ENCODE measurements at places on chromosomes 1 and 21.

- DNase-seq = no peak
Measured at GRCh38 chr1:162687870-162688269, 55.6 kb downstream of the DDR2 start.

DNA sequence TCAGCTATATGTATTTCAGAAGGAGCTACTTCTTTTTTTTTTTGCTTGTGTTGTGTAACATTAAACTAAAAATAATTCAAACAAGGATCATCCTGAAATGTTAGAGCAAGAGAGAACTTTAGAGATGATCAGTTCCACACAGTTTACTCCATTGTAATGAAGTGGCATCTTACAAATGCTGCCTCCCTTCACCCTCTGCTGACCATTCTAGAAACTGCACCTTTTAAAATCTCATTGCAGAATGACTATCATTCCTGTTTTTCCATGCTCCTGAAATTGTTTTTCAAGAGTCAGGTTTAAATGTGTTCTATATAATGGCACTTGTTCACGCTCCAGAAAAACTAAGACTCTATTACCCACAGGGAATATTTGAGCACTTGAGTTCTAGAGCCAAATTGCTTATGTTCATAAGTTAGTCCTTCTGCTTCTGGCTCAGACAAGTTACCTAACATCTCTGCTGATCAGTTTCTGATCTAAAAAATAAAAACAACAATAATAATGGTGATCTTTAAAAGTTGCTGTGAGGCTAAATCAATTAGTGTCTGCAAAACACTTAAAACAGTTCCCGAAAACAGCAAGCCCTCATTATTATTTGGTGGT lies 21.5 kb upstream of the SLC44A5 start:
- no peak for DNase-seq

GRCh38 chr21:35102488-35103371 lies 53.6 kb upstream of the RUNX1 start:
- peak; percentile 21 for DNase-seq

DNA sequence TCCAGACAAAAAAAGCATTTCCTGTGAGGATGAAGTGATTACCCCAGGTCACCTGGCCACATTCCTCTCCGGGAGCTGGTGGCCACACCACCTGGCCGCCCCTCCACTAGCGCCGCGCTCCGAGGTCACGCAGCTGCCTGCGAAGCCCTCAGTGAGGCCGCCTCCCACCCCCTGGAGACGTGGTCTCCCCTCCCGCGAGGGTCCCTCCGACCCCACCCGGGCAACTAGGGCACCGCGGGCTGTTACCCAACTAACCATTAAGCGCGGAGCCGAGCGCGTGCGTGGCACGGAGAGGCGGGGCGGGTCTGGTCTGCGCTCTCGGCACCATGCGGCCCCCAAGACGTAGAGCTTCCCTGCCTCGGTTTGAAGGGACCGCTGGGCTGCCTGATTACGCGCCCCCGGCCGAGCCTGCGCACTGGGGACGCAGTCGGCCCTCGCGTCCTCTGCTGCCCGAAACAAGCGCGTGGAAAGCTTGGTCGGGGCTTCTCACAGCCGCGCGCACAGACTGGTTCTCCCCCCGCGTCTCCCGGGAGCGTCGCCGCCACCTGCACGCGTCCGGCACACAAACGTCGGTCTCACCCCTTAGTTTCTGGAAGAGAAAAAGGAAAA lies 106.5 kb downstream of the SLC16A1 start:
- DNase-seq = no peak

GRCh38 chr1:96772972-96773371 lies 51.4 kb downstream of the PTBP2 start:
- DNase-seq = no peak

DNA sequence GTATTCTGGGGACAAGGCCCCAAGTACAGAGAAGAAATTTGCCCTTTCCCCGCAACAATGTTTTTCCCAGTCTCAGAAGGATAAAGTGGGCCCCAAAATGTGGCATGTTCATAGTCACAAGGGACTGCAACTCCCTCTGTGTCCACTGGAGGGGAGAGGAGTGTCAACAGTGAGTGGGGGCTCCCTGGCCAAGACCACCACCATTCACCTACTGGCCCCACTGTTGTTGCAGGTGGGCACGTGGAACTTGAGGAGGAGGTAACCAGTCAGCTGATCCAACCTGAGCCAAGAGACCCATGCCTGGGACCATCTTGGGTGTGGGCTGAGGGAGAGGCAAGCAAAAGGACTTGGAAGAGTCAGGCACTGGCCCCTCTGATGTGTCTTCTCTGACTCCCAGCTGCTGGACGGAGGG lies 777 bp downstream of the NUDT17 start:
- DNase-seq = peak; percentile 25

DNA sequence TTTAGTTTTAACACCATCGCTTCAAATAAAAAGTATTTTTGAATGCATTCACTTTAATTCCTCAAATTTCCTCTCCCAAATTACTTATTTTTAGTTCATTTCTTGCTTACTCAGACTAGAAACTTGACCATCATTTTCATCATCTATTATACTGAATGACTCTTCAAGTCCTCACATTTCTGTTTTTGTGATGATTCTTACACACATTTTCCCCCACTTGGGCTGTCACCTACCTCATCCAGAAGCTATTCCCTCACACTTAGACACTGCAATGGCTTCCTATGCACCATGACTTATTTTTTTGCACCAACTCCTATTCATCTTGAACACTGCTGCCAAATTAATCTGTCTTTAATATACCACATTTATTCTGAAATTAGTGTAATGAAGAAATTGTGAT lies 239.6 kb upstream of the DUSP10 start:
- DNase-seq = no peak

GRCh38 chr21:38346286-38346685 lies 89.5 kb downstream of the KCNJ15 start:
- no peak for DNase-seq

GRCh38 chr1:3772027-3772714 lies 378 bp upstream of the SMIM1 start:
- DNase-seq = peak; percentile 82

- DNase-seq = no peak
Measured at GRCh38 chr1:245304698-245305097, 149.9 kb downstream of the KIF26B start.

GRCh38 chr1:41954533-41954944 lies 35.8 kb upstream of the HIVEP3 start:
- DNase-seq = no peak

- DNase-seq = no peak
Measured at GRCh38 chr1:10253755-10254154, 43.4 kb downstream of the KIF1B start.

DNA sequence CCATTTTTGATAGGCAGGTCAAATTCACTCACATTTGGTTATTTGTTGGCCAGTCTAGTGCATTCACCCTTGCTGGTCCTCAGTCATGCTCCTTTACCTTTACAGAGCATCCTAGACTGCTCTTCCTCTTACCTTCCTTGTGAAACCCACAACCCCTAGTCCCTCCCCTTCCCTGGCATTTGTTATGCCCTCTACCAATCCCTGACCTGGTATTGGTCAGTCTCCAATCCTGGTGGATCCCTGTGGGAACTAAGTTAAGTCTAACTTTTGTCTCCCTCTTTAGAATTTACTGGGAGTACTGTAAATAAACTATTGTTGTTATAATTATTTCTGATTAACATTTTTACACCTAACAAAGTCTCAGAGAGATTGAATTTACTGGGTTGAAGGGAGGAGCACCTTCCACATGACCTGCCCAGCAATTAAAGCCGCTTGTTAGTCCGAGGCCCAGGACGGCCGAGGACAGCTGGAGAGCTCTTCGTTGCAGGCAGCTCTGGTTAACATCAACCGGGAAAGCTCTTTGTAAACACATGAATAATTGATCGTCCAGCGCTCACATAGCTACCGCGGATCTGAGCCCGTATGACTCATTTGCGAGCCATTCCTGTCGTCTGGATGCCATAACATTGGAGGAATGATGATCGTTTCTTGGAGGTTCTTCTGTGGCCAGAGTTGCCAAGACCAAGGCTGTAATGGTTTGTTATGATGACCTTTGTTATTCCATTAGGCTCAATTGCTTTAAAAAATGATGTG lies 31.9 kb downstream of the MTARC1 start:
- DNase-seq = no peak

- no peak for DNase-seq
Measured at GRCh38 chr1:185074307-185074706, 28.9 kb downstream of the RNF2 start.

GRCh38 chr1:14946684-14947238 lies 206.8 kb upstream of the TMEM51 start:
- DNase-seq = no peak

DNA sequence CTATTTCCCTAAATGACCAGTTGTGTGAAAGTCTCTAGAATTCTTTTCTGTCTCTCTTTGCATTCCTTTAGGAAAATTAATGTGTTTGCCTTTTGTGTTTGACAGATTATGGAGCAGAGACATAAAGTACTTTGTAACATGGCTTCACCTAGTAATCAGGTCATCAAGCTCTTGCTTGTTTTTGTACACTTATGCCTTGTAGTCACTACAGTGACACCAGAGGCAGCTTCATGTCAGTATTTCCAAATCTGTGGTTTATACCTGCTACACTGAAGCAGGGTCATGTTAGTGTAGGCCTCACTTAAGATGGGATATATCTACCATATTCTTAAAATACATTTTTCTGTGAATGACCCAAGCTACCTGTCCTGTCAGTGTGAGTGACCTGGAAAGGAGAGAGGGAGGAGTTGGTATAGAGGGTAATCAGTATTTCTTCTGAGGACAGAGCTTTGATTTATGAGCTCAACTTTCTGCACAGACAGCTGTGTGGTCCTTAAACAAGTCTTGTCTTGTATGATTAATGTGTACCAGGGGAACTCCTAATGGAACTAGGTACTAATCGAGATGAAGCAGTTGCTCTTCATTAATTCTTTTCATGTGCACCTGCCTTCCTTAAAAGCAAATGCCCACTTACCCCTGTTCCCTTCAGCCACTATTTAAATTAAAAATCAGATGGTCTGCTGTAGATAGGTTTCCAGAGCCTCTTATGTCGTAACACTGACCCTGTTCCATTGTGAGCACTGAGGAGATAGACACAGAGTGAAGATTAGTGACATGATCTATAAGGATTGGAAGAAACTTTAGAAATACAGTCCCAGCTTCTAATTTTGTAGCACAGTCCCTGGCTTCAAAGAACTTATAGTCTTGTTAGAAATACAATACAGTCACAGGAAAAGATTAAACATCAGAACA lies 45.7 kb downstream of the MACO1 start:
- DNase-seq = no peak

- DNase-seq = no peak
Measured at GRCh38 chr1:54833121-54833520, 32.0 kb upstream of the TTC22 start.

GRCh38 chr1:160539990-160540858 lies 17.2 kb upstream of the SLAMF6 start:
- DNase-seq = peak; percentile 13

- DNase-seq = no peak
Measured at GRCh38 chr21:23008601-23009202, 2010.5 kb downstream of the NCAM2 start.

GRCh38 chr1:35641233-35641866 lies at the start of gene PSMB2:
TSS of gene PSMB2 (minus strand) at chr1:35641526. CDS start at chr1:35641432, 94 bp downstream.
- peak; percentile 98 for DNase-seq

GRCh38 chr1:6123083-6123482 lies 57.0 kb downstream of the CHD5 start:
- DNase-seq = no peak

- no peak for DNase-seq
Measured at GRCh38 chr1:156700736-156701531, 4.4 kb downstream of the CRABP2 start.

DNA sequence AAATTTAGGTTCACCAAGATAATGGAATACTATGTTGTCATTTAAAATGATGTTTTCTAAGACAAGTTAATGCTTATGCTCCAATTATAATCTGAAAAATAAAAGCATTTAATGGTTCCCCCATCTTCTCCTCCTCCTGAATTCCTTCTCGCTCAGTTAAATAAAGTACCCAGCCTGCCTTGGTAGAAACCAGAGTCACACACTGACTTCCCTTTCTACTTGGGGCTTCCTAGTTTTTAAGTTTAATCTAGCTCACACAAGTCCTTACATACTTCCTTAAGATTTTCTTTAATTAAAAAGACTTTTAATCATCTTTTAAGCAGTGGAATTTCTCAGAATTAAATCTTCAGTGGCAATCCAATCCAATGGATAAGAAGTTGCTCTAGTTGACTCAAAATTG lies 32.9 kb downstream of the CD58 start:
- DNase-seq = no peak

DNA sequence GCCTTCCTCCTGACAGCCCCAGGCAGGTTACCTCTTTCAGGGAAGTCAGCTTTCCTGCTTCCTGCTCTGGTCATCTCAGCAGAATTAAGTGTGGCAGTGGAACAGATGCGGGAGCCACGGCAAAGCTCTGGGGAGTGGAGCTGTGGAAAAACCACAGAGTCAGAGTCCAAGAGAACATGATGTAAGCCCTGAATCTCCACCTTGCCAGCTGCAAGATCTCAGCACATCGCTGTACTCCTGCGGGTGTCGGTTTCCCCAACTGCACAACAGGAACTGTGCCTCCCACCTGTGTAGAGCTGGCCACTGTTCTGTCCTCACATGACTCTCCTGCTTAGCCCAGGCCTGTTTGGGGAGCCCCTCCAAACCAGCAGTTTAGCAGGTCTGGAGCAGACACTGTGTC lies 123.7 kb downstream of the MATN1 start:
- no peak for DNase-seq

GRCh38 chr1:190328361-190328760 lies 149.3 kb downstream of the BRINP3 start:
- no peak for DNase-seq

DNA sequence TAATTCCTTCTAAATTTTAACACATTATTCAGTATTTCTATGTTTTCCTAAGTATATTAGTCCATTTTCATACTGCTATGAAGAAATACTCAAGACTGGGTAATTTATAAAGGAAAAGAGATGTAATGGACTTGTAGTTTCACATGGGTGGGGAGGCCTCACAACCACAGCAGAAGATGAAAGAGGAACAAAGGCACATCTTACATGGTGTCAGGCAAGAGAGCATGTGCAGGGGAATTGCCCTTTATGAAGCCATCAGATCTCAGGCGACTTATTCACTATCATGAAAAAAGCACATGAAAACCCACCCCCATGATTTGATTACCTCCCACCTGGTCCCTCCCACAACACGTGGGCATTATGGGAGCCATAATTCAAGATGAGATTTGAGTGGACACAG lies 15.6 kb downstream of the GBP5 start:
- no peak for DNase-seq

- no peak for DNase-seq
Measured at GRCh38 chr1:43987159-43987902, 4.1 kb upstream of the CCDC24 start.

DNA sequence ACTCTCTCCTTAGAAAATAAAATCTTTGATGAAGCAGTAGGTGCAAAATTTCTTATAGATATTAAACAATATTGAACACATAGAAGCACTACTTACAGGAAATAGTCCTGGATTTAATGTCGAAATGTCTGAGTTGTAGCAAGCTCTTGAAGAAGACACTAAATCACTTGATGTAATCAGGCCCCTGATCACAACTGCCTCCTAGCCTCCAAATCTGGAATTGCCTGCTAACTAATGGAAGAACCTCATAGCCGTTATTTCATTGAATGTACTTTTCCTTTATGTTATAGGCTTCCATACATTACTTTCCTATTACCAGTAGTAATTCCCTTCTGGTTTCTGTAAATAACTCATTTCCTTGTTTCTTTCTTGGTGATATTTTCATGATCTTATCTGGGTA lies 675.7 kb upstream of the CHRM3 start:
- no peak for DNase-seq

- no peak for DNase-seq
Measured at GRCh38 chr1:204357551-204358490, 1.9 kb downstream of the PLEKHA6 start.

- no peak for DNase-seq
Measured at GRCh38 chr1:227888404-227889046, 59.2 kb downstream of the WNT9A start.

- DNase-seq = no peak
Measured at GRCh38 chr1:160836981-160837557, 25.6 kb downstream of the CD244 start.

Measured in stimulated activated CD4-positive, alpha-beta T cell treated with anti-CD3 and anti-CD28 coated beads, Interleukin-4, amount 100 ng/mL, for 1 hour (primary cell).